ENCODE measurements at places on chromosomes 13 and 19. TPM values are rescaled to one million over a fixed set of nuclear protein-coding genes. Genes with fewer than 3 reads are reported as not detected.

Gene CASP14
- not detected for total RNA-seq

DNA sequence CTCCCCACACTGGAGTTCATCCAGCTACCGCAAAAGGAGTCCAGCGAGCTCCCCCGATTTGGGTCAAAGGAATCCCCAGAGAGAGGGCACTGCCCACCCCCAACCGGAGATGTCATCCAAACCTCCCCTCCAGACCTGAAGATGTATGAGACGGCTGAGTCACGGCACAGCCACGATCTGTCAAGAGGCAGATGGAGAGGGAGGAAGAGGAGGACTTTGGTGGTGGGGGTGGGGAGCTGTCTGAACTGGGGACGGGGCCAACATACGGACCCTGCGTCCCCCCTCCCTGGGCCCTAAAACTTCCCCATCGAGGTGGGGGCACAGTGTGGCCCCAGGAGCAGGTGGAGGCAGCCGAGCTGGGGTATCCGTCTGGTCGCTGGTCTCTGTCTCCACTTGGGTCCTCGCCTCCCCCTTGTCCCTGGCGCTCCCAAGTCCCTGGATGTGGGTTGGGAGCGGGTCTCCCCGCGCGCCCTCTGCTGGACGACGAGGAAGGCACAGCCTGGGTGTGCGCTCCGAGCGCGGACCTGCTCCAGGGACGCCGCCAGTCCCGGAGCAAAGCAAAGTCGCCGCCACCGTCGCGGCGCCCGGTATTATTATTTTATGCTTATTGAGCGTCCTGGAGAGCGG, 3.8 kb downstream of the PDE4A start:
- H3K4me3 ChIP-seq, result peak overlapping the region; percentile 41
- no peaks in the 10 kb centered on the region for H3K36me3 ChIP-seq
- peaks cover 29% of the 10 kb centered on the region for H3K27me3 ChIP-seq

GRCh38 chr19:18473003-18473705, 35.2 kb upstream of the ISYNA1 start:
- no peak overlapping the region for H3K4me3 ChIP-seq
- H3K36me3 ChIP-seq, result peaks cover 25% of the 10 kb centered on the region
- DNase-seq, result no peak

Gene TNFRSF19
- total RNA-seq, result 14.0 TPM

Gene C13orf46
- 0.58 TPM for total RNA-seq

DNA sequence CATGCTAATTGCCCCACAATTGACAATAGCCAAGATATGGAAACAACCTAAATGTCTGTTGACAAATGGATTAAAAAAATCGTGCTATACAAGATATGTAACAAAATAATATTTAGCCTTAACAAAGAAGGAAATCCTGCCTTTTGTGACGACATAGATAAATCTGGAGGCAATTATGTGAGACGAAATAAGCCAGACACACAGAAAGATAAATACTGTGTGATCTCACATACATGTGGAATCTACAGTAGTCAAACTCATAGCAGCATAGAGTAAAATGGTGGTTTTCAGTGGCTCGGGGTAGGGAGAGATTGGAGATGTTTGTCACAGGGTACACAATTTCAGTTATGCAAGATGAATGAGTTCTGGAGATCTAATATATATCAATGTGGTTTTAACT, 895.8 kb downstream of the SLITRK6 start:
- H3K27ac ChIP-seq, result no peak overlapping the region
- H3K4me1 ChIP-seq, result no peaks in the 10 kb centered on the region
- DNase-seq, result no peak
- no peak overlapping the region for H3K4me3 ChIP-seq
- H3K27me3 ChIP-seq, result no peaks in the 10 kb centered on the region

DNA sequence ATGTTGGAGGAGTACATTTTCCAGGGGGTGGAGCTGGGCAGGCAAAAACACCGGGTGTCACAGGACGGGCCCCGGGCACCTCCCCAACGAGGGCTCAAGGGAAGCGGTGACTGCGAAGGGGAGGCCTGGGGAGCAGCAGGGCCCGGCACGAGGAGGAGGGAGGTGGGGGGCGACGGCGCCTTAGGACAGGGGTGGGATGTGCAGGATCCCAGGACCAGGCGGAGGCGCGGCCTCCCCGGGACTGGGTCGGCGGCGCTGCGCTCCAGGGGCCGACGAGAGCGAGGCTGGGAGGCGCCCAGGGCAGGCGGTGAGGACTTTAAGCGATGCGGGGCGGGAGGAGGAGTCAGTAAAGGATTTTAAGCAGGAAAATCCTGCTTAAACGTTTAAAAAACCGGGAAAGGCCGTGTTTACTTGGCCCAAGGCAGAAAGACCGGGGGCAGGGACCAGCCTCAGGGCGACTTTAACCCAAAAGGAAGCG, 427 bp downstream of the ZNF160 start:
- DNase-seq, result peak; percentile 29
- H3K27me3 ChIP-seq, result no peaks in the 10 kb centered on the region
- H3K4me1 ChIP-seq, result peaks cover 8% of the 10 kb centered on the region
- H3K4me3 ChIP-seq, result peak overlapping the region; percentile 92
- peaks cover 19% of the 10 kb centered on the region for H3K36me3 ChIP-seq
- H3K27ac ChIP-seq, result peak overlapping the region; percentile 87

- peak overlapping the region; percentile 96 for H3K27ac ChIP-seq
- no peak for DNase-seq
- peak overlapping the region; percentile 86 for H3K4me3 ChIP-seq
Measured at GRCh38 chr13:42039457-42039945, 8.9 kb upstream of the DGKH start.

Gene DHDH
- not detected for total RNA-seq

Gene ZNF101
- 2.2 TPM for total RNA-seq

Gene ATP8B3
- not detected for total RNA-seq

DNA sequence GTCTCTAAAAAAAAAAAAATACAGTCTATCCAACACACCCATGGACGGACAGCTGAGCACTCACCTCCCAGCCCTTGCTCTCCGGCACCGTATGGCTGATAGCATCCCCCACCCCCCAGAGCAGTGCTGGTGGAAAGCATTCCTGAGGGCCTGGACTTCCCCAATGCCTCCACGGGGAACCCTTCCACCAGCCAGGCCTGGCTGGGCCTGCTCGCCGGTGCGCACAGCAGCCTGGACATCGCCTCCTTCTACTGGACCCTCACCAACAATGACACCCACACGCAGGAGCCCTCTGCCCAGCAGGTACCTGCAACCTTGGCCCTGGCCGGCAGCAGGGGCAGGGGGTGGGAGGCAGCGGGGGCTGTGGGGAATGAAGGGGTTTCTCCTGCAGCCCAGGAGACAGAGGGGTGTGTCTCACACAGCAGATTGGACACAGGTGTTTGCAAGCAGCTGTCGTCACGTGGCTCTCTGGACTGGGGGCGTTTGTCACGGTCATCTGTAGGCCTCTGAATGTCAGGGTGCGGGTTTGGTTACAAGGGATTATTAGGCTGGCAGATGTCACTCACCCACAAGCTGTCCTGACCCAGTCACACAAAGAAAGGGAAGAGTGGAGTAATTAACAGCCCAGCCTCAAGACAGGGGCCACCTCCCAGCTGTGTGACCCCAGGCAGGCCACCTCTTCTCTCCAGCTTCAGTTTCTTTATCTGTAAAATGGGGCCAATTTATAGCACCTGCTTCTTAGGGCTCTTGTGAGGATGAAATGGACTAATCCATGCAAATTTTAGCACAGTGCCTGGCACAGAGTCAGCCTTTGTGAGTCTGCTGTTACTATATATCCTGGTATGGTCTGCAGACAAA, 19.3 kb downstream of the PLD3 start:
- no peaks in the 10 kb centered on the region for H3K27me3 ChIP-seq
- no peak overlapping the region for H3K4me3 ChIP-seq
- peaks cover 64% of the 10 kb centered on the region for H3K36me3 ChIP-seq
- peaks cover 24% of the 10 kb centered on the region for H3K4me1 ChIP-seq
- no peak overlapping the region for H3K27ac ChIP-seq

Gene PTPRH
- 34.9 TPM for total RNA-seq

DNA sequence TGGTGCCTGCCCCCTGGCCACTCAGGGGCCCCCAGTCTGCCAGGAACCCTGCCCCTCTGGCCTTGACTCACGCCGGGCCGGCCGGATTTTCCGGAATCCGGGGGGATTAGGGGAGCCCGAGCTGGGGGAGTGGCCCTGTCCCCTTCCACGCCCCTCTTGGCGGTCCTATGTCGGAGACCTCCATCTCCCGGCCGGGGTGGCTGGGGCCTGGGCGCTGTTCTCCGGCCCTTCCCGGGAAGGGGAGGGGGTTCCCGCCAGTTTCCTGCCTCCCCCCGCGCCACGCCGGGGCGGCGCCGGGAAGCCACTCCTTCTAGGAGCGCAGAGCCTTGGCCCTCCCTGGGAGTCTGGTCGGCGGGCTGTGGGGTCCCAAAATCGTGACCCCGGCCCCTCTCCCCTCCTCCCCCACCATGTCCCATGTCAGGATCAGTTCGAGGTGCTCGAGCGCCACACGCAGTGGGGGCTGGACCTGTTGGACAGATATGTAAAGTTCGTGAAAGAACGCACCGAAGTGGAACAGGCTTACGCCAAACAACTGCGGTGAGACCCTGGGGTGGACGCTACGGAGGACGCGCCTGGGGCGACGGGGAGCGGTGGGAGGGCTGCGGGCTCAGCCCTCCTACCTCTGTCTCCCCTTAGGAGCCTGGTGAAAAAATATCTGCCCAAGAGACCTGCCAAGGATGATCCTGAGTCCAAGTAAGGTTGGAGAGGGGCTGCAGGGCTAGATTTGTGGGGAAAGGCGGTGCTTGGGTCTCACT, 1.3 kb downstream of the TRIP10 start:
- no peaks in the 10 kb centered on the region for H3K27me3 ChIP-seq
- peak; percentile 45 for DNase-seq
- H3K27ac ChIP-seq, result peak overlapping the region; percentile 89
- peaks cover 25% of the 10 kb centered on the region for H3K36me3 ChIP-seq

GRCh38 chr13:41409611-41410010, 47.7 kb upstream of the RGCC start:
- H3K27me3 ChIP-seq, result no peaks in the 10 kb centered on the region
- no peaks in the 10 kb centered on the region for H3K36me3 ChIP-seq
- no peak overlapping the region for H3K4me3 ChIP-seq
- DNase-seq, result no peak
- H3K4me1 ChIP-seq, result no peaks in the 10 kb centered on the region

DNA sequence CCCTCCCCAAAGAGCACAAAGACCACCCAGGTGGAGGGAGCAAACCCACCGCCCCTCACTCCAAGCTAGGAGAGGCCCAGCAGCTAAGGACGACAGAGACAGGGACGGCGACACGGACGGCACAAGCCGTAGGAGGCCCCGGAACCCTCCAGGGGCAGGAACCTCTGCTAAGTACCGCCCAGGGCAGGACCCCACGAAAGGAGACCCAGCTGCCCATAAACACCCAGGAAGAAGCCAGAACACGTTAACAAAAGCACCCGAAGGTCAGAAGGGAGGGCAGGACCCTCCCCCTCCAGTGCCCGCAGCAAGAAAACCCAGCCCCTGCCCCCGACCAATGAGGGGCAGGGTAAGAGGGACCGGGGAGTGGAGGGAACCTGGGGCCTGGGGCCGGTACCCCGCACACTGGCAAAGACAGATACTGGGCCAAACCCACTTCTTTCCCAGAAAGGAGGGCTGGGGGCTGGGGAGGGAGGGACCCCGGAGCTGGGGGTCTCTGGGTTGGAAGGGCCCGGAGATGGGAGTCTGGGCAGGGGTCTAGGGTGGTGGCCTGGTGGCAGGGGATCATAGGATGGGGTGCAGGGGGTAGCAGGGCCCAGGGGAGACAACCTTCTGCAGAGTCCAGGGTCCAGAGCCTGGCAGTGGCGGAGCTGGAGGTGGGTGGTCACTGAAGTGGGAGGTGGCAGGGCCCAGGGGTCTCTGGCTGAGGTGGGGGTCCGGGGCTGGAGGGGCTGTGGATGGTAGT, 2.4 kb downstream of the BTBD2 start:
- H3K36me3 ChIP-seq, result peaks cover 16% of the 10 kb centered on the region
- H3K27ac ChIP-seq, result no peak overlapping the region
- no peak overlapping the region for H3K4me3 ChIP-seq
- H3K4me1 ChIP-seq, result peaks cover 39% of the 10 kb centered on the region
- no peak for DNase-seq

GRCh38 chr19:29928831-29929230, 13.2 kb upstream of the URI1 start:
- no peak overlapping the region for H3K4me3 ChIP-seq
- H3K36me3 ChIP-seq, result no peaks in the 10 kb centered on the region
- H3K27me3 ChIP-seq, result peaks cover 6% of the 10 kb centered on the region
- no peak overlapping the region for H3K27ac ChIP-seq
- no peak for DNase-seq

- peak; percentile 31 for DNase-seq
- no peak within 1 kb of the TSS for H3K27ac ChIP-seq
- no peaks in the 10 kb centered on the region for H3K36me3 ChIP-seq
Measured at GRCh38 chr13:99981735-99982035, at the start of gene ZIC2. Gene ZIC2, plus strand, starts transcription at chr13:99981784. Its CDS starts 281 bp downstream, at chr13:99982065.

- H3K36me3 ChIP-seq, result no peaks in the 10 kb centered on the region
- no peak for DNase-seq
- H3K4me3 ChIP-seq, result no peak overlapping the region
- H3K4me1 ChIP-seq, result no peaks in the 10 kb centered on the region
- no peaks in the 10 kb centered on the region for H3K27me3 ChIP-seq
Measured at GRCh38 chr13:94928127-94928775, 215.9 kb upstream of the SOX21 start.

GRCh38 chr13:50390503-50391248, 375.4 kb downstream of the KCNRG start:
- no peaks in the 10 kb centered on the region for H3K4me1 ChIP-seq
- no peak overlapping the region for H3K4me3 ChIP-seq
- no peak overlapping the region for H3K27ac ChIP-seq
- no peak for DNase-seq
- no peaks in the 10 kb centered on the region for H3K36me3 ChIP-seq

Gene KIR2DL1
- total RNA-seq, result not detected

Gene RGCC
- 19.3 TPM for total RNA-seq

DNA sequence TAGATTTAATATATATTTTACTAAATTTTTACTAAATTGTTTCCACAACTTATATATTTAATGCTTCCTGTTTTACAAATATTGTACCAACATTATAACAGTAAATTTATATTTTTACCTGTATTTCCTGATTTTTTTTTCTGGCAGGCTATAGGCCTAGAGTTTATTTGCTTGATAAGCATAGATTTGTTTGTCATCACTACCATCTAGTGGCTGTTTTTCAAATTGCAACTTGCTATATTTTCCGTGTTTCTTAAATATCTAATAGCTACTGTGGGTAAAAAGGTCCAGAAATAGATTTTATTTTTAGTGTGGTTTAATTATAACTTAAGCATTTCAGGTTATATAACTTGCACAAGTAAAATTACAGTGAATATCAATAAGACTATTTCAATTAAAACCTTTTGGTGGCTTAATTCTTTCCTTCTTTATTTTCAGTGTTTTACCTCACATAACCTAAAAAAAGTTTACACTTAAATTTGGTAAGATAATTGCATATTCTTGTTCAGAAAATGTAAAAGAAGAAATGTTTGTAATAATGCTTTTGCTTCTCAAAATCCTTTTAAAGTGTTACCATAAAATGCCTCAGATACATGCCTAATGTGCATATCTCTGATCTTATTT, 60.6 kb downstream of the NDFIP2 start:
- no peaks in the 10 kb centered on the region for H3K27me3 ChIP-seq
- no peak overlapping the region for H3K27ac ChIP-seq
- no peaks in the 10 kb centered on the region for H3K4me1 ChIP-seq
- DNase-seq, result peak; percentile 85

GRCh38 chr19:3366753-3367627, 607 bp downstream of the NFIC start:
- peak overlapping the region; percentile 95 for H3K4me3 ChIP-seq
- no peaks in the 10 kb centered on the region for H3K27me3 ChIP-seq
- no peak for DNase-seq
